Activated gamma-delta T cell treated with anti-CD3 and anti-CD28 coated beads, Interleukin-2, amount 50 U/mL, for 16 hours (primary cell): ENCODE measurements at places on chromosomes 2 and 18.

- DNase-seq: no peak
Observed at GRCh38 chr2:173750353-173750801, 214.8 kb downstream of the SP3 start.

- no peak for DNase-seq
Observed at GRCh38 chr2:113117541-113118262, 9.7 kb upstream of the IL1RN start.

DNA sequence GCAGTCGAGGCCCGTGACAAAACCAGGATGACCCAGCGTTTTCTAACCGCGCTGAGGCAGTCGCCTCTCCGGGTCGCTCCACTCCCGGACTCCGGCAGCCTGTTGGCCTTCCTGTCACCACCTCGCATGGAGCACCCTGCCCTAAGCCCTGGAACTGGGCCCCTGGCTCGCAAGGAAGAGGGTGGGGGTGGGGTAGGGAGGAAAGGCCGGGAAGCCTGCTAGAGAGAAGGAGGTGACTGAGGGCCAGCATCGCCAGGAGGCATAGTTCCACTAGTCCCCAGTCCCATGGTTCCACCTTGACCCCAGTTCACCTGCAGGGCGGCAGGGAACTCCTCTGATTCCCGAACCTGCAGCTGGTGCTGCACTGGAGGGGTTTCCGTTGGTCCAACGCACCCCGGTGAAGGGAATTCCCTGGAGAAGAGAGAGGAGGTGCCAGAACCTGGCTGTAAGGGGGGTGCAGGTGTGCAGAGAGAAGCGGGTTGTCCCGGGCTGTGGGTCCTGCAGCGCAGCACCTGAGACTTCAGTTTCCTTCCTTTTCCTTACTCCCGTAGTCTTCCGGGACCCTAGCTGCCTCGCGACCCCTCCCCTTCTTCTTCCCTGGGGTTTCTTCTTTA, 11.8 kb upstream of the EN1 start:
- DNase-seq: no peak

DNA sequence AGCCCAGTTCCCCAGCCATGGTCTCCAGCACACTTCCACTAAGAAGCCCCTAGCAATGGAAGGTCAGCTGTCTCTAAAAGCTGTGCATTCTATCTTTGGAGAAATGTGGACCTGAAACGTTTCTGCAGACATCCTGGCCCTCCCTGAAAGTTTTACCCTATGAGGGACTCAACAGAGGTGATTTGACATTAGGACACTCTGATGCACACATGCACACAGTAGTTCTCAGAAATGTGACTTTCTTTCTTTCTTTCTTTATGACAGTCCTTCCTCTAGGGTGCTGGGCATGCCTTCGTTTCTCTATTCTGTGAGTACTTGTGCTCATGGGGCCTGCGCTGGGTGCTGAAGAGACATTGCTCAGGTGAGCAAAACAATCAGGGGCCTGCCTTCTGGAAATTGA, 857.3 kb downstream of the RNF144A start:
- no peak for DNase-seq

GRCh38 chr2:237236188-237236587, 150.5 kb downstream of the COPS8 start:
- no peak for DNase-seq

GRCh38 chr2:133792223-133792622, 224.0 kb upstream of the NCKAP5 start:
- DNase-seq: no peak

- no peak for DNase-seq
Observed at GRCh38 chr2:100813527-100813926, 6.4 kb upstream of the NPAS2 start.

GRCh38 chr2:208619993-208620392, 213.4 kb downstream of the PTH2R start:
- DNase-seq: no peak

DNA sequence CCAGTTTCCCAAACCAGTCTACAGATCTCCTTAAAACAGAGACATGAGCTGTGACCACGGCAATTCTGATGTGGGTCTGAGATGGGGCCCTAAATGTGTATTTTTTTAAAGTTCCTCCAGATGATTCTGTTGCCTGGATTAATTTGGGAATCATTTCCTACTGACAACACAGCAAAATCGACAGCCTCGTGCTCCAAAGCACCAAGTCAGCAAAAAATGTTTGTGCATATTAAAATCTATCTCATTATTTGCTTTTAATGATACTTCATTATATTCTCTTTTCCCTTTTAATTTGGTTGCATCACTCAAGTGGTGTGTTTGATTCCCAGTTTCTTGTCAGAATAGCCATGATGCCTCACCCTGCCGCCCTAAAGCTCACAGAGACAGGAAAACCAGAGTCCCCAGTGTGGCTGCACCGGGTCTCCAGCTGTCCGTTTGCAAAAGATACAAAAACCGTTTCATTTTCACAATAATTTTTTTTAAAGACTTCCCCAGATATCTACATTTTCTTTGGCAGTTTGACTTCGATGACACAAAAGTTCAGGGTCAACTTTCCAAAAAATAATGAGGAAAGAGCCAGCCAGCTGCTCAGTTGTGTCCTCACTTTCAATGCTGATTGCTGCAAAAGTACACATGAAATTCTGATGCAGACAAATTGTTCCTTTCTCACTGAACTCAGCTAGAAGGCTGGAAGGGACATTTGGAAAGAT, 443.2 kb upstream of the ID2 start:
- DNase-seq: no peak

DNA sequence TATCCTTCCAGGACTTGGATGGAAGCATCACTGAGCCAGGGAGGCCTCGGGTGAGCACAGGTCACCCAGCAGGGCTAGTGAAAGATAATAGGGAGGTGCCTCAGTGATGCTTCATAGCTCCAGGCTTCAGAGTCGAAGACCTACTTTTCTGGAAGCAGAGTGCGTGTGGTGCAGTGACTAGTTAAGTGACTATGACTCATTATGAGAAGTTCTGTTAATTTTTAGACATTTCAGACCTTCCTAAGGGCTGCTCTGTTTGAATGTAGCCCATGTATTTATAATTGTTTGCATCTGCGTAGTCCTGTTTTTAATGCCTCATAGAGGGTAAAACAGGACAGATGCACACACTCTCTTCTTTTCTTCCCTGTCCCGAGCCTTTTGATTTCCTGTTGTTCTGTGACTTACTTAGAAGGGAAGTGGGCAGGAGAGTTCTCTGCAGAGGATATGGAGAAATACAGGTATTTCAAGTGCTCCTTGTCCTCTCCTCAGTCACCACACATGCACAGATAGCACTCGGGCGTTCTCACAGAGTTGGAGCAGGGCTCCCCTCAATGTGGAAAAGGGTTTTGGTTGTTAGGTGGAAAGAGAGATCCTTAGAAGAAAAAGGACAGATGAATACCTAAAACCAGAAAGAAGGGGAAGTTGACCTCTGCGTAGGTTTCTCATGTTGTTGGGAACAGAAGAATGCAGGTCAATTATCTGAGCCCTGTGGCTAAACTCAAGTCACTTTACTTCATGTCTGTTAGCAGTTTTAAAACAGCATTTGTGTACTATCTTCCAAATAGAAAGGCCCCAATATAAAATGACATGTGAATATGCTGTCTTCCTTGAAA, 34.7 kb downstream of the RALB start:
- no peak for DNase-seq

GRCh38 chr2:84212611-84213314, 246.3 kb downstream of the SUCLG1 start:
- DNase-seq: no peak

- no peak for DNase-seq
Observed at GRCh38 chr2:71611247-71611646, 157.9 kb downstream of the DYSF start.

DNA sequence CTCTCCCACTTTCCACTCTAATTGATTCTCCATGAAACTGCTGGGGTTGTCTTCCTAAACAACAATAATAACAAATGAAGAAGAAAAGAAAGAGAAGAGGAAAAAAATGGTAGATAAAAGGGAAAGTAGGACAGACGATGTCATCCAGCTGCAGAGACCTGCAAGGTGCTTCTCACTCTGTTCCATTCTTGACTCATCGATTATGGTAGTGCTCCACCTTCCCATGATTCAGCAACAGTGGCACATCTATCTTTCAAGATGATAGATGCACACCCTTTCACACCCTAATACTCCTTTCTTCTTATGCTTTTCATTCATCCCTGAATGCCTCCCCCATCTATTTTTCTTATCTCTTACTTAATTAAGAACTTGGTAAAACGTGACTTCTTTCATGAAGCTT, 610.2 kb downstream of the NR4A2 start:
- DNase-seq: no peak

DNA sequence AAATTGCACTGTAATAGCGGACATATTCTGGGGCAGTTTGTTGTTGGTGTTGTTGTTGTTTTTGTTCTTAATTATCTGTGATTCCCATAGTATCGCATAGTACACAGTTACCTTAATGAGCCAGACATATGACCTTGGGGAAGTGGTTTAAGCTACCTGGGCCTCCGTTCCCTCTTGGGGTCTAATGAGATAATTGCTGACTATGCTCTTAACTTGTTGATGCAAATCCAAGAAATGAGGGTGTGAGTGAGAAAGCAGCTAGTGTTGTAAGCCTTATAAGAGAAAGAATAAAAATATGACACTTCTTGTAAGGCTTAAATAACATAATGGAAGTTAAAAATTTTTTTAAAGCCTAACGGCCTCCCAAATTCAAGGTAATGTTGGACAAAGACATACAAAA, 7.1 kb downstream of the NMI start:
- DNase-seq: no peak

DNA sequence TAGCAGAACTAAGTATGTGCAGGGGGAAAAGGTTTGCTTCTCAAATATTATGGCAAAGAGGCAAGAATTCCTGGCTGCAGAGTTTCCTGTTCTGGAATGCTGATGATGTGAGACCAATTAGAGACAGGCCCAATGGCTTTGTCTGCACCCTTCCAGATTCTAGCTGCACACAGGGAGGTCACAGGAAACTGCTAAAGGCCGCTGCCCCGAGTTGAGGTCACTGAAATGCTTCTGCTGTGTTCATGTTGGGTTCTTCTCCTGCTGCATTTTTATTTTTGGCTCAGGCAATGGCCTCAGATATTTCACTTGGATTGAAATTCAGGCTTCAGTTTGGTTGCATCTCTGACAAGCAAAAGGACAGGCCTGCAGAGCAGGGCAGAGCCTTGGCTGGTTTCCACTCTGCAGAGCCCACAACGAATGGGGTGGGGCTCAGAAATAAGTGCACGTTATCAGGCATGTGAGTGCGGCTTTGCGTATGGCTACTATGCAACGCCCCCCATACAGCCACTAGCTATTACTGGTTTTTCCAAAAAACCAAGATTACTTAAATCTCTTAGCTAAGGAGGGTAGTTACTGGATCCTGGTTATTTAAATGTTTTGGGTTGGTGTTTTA, 66.9 kb upstream of the FZD5 start:
- DNase-seq: no peak

- no peak for DNase-seq
Observed at GRCh38 chr2:118183381-118183780, 95.1 kb downstream of the INSIG2 start.

DNA sequence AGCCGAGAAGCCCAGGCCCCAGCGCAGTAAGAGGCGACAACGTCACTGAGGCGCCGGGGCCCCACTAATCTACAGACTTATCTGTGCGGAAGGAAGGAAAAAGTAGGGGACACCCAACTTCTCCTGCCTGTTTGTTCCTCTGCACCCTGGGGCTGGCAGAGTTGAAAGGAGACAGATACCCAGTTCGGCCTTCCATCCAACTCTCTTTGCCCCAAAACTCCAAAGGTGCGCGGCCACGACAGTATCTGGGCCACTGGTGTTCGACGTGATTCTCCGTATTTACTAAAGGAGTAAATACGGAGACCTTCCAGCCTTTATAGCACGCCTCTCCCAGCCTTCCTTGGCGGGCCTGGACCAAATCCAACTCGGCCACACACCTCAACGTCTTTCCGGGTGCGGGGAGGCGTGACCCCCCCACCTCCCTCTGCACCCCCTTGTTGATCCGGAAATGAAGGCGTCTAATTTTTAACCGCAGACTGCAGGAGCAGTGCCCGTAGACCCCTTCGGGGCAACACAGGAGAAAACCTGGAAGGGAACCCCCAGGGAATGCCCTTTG, 1.6 kb downstream of the SMAD7 start:
- DNase-seq: no peak

DNA sequence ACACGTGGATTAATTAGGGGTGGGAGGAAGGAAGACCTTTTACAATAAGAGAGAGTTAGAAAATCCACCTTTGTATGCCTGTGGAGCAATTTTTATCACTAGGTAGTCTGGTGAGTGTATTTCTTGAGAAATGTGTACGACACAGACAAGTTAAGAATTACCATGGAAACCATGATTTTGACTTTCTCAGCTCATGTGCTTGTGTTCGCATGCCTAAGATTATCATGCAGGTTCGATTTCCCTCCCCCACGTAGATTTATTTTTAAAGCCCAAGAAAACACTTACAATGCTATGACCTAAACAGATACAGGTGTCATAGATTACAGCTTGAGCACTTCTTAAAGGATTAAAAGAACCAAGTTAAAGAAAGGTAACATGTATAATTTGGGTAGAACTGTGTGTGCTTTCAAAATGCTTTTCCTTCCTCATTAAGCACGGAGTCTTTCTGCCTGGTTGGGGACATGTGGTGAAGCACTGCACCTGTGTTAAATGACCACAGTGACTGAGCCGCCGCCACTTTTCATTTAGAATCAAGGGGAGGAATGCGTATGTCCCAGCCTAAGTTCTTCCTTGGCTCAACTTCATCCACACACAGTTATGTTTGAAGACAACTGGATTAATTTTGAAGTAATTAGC, 16.6 kb downstream of the SERTAD2 start:
- no peak for DNase-seq

GRCh38 chr2:55550368-55551102, 31.0 kb downstream of the CFAP36 start:
- DNase-seq: no peak

- no peak for DNase-seq
Observed at GRCh38 chr2:115389024-115389423, 946.6 kb downstream of the DPP10 start.

DNA sequence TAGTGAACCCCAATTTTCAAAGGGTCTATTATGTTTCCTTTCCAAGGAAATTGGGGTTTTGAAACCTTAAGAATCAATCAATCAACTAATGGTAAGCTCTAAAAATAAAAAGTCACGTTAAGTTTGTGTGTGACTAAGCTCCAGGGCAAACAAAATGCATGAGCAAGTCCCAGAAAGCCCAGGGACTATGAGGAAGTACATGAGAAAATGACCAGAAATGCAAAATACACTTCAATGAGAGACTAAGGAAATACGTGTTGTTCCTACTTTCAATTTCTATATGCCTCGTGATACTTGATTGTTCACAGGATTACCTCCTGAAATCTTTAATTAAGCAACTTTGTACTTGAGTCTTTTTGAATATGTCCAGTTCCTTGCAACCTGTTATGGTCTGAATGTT, 684.4 kb upstream of the SYT4 start:
- no peak for DNase-seq
